ENCODE measurements at places on chromosomes 12 and 14.
A peak's percentile ranks its signal among the peaks of the same experiment; 100 is the strongest.

DNA sequence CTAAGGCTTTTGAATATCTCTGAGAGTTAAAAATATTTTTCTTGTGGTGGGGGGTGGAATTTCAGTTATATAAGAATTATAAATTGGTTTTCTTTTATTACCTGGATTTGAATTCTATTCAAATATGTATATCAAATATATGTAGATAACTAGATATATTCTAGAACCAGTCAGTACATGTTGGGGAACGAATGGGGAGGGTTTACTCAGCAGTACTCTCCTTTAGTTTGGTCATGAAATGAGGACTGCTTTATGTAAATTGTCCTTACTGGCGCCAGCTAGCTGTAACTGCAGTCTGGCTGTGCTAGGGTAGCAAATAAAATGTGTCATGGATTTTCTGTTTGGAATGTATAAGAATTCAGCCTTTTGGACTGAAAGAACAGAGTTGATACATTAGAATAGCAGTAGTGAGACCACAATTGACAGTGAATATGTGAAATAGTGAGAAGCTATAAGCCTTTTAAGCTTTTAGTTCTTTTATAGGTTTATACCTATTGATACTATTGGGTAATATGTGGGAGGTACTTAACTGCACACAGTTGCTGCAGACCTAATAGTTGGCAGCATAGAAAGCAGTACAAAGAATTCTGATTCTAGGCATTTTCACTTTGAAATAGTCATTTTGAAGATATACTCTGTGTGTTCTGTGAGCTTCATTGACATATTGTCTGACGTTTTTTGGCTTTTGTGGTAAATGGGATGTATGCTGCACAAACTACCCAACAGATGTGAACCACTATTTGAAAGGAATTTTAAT lies 29.0 kb downstream of the ATF7IP start:
- peak; percentile 73 for DNase-seq

DNA sequence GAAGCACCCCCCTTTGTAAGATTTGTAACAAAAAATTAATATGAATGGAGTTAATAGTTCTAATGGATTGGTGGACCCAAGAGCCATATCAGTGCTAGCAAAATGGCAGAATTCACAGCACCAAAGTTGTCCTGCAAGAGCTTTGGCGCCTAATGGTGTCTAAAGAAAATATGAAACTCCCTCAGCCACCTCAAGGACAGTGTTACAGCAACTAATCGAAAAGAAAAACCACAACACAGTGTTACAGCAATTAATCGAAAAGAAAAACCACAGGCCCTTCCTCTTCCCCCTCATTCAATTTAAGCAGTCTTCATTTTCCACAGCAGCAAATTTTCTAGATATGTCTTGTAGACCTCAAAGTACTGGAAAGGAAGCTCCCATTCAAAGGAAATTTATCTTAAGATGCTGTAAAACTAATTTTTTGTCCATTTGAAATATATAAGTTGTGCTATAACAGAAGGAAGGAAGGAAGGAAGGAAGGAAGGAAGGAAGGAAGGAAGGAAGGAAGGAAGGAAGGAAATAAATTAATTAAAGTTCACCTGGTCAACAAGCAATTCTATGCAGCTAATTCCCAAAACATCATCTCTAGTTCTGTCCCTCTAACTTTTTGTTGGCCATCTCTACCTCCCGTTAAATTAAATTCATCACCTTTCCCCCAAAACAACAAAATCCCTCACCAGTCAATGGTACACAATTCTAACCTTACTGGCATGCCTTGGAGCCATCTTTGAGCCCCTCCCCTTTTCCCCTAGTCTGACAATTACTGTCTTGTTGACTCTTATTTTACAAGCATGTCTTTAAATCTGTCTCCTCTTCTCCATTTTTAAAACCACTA lies 17.4 kb downstream of the LRP6 start:
- no peak for DNase-seq

DNA sequence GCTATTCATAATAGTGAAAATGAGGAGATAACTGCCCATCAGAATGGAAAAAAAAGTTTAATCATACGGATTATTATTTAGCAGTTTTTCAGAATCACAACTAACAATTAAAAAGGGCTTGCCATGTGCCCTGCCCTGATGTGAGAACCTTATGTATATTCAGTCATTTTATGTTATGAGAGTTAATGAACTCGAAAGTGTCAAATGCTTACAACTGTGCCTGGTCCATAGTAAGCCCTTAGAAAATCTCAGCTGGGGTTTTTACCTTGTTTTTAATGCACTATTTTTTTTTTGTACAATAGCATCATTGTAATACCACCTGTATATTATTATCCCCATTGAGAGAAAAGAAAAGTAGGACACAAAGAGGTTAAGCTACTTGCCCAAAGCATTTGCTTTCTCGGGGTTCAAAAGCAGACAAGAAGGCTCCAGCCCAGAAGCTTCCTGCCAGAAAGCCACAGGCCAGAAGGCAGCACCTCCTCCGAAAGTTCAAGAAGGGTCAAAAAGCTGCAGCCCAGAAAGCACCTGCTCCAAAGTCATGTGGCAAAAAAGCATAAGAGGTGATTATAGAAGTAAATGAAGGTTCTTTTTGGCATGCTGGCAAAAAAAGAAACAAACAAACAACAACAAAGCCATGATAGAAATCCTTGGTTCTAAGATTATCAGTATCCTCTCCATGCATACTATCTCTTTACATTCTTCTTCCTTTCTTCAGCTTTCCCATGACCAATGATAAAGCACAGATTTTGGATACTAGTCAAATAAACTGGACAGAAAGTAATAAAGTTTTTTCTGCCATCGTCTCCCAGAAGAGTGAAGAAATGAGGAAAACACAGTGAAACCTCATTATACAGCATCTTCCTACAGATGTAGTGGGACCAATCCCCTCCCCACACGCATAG lies 59.1 kb upstream of the NAP1L1 start:
- no peak for DNase-seq

GRCh38 chr14:63761351-63762117 lies 33.7 kb upstream of the SGPP1 start:
- no peak for DNase-seq

DNA sequence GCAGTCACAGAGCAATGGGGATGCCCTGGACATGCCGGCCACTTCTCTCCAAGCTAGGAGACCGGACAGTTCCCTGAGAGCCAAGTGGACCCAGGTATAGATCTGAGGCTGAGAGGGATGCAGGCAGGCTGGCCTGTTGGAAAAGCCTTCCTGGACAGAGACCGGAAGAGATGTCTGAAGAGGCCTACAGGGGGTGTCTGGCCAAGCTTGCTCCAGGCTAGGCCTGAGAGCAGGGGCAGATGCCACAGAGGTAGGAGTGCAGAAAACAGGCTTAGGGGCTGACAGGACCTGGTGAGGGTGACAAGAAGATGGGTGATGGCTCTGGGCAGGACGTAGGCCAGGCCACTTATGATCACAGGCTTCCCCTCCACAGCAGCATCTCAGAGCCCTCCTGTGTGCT lies 30.2 kb downstream of the ARL6IP4 start:
- no peak for DNase-seq

- DNase-seq, result no peak
These were observed 5.7 kb downstream of the TPCN1 start for GRCh38 chr12:113226696-113227568.

DNA sequence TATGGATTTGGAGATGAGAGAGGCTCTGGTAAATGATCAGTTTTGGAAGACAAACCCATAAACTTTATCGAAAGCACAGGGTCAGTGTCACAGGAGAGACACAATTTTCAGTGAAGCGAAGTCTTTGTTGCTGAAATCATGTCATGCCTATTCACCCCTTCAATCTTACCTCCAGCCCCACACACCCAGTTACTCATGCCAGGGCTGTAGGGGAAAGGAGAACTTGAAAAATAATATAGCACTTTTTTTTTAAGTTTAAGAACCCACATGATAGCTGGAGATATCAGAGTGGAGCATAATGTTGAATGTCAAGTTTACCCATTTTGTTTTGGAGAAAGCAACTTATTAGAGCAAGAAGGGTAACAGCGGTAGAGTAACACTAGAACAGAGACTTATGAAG lies 107.4 kb downstream of the SSPN start:
- no peak for DNase-seq

GRCh38 chr14:100529561-100530031 lies 57.6 kb downstream of the BEGAIN start:
- no peak for DNase-seq

Measured in dermis blood vessel endothelial cell (primary cell).